DMS 273 treated with DMSO at 0.1 percent for 48 hours (cell line): ENCODE measurements at places on chromosomes 5 and 9.

DNA sequence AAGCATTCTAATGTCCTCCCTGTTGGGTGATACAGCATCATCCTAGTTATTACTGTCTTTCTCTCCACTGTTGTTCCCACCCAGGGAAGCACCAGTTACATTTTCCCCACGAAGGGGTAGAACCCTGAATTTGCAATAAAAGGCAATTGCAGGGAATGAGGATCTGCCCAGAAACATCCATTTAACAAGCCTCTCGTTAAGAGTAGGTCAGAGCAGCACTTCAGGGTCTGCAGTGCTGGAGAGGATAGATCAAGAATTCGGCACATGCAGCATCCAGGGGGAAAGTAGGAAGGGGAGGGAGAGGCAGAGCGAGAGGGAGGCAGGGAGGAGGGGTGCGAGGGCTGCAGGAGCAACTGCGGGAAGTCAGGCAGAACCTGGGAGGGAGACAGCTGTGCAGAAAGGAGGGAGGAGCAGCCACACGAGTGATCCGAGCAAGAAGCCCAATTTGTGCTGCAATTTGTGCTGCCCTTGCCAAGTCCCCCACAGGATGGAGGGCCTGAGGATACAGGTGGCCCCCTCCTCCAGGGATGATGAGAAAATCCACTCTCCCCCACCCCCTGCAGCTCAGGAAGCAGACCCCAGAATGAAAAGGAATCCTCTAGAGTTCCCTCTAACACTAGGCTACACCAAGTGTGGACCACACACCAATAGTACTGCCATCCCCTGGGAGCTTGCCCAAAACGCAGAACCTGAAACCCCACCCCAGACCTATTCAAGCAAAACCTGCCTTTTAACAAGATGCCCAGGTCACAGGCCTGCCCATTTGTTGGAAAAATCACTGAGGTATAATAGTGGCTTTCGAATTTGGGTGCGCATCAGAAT is 62.2 kb downstream of the EPB41L4B start:
- peak; percentile 21 for DNase-seq

GRCh38 chr5:112472614-112473013 is 53.5 kb upstream of the EPB41L4A start:
- no peak for DNase-seq

GRCh38 chr9:123105490-123105889 is 72.0 kb downstream of the GPR21 start:
- no peak for DNase-seq

GRCh38 chr5:154475591-154476353 is 2.3 kb downstream of the HAND1 start:
- DNase-seq, result no peak

DNA sequence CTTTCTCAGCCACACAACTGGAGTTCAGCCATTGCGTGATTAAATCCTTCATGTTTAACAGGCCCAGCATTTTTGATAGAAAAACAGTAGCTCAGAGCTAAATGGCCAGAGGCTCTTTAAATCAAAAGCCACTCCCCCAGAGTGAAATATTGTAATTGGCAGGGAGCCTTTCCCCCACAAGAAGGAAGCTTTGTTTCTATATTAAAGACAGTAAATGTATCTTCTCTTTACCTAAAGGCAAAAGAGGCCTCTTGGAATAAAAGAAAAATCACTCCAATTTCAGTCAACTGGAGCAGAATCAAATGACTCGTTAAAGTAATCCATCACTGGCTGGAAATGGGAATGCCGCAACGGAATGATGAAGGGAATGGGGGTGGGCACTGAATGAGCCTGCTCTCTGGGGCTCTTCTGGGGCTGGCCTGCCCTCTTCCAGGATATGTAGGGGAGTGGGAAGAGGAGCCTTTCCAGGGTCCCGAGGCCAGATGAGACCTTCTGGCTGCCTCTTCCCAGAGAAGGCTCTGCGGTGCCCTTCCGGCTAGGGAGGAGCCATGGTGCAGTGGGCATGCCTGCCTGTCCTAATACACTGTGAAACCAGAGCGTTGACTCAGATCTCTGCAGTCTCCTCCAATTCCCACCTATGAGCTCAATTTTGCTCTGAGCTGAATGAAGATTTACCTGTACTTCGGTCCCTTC is 45.2 kb downstream of the ANKDD1B start:
- no peak for DNase-seq

DNA sequence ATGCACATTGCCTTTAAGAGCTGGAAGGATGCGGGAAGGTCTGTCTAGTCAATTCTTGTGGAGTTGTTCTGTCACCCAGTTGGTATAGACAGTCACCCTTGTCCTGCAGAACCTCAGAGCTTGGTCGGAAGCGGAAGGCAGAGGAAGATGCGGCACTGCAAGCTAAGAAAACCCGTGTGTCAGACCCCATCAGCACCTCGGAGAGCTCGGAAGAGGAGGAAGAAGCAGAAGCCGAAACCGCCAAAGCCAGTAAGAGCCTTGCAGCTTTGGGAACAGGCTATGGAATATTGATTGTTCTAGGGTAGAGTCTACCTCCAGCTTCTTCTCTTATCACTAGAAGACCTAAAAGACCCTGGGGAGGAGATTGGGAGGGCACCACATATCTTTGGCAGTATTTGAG is 6.5 kb downstream of the TCOF1 start:
- no peak for DNase-seq

DNA sequence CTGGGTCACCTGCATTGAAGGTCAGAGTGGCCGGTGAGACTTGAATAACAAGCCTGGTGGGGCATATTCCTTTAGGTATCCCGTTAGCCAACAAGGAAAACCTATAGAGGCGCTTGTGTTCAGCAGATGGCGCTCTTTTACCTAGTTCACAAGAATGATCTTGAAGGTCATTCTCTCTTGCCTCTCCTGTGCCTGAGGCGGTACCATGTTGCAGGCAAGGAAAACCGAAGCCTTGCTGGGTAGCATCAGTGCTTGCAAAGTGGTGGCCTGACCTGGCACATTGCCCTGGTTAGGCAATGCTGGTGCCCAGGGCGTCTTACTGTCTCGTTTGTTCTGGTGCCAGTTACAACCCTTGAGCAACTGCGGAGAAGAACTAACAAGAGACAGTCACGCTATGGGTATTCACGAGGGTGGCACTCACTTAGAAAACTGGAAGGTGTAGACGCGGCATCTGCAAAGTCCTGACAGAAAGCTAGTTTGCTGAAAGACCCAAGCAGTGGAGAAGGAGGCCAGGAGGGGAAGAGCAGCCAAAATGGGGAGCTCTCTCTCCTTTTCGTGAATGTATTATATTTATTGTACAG is 56.7 kb downstream of the AOPEP start:
- peak; percentile 47 for DNase-seq

GRCh38 chr9:80841888-80842287 is 847.5 kb downstream of the TLE1 start:
- DNase-seq, result no peak

GRCh38 chr9:100586093-100586492 is 8.2 kb downstream of the CAVIN4 start:
- DNase-seq, result no peak
